ENCODE measurements at places on chromosomes 6 and 20. TPM values are rescaled to one million over a fixed set of nuclear protein-coding genes. Genes with fewer than 3 reads are reported as not detected.

Gene PROKR2
- polyA plus RNA-seq: not detected

Gene CASS4
- polyA plus RNA-seq: 4.9 TPM

Gene PAX1
- 1.8 TPM for polyA plus RNA-seq

Gene DPPA5
- polyA plus RNA-seq: not detected

Gene F13A1
- polyA plus RNA-seq: 55.9 TPM

Gene SLC16A10
- 1.8 TPM for polyA plus RNA-seq

Gene PDE7B
- 8.6 TPM for polyA plus RNA-seq

Gene BIRC7
- polyA plus RNA-seq: 0.61 TPM

Gene SNAI1
- polyA plus RNA-seq: 14.0 TPM

Gene SNAP25
- polyA plus RNA-seq: 5.1 TPM

DNA sequence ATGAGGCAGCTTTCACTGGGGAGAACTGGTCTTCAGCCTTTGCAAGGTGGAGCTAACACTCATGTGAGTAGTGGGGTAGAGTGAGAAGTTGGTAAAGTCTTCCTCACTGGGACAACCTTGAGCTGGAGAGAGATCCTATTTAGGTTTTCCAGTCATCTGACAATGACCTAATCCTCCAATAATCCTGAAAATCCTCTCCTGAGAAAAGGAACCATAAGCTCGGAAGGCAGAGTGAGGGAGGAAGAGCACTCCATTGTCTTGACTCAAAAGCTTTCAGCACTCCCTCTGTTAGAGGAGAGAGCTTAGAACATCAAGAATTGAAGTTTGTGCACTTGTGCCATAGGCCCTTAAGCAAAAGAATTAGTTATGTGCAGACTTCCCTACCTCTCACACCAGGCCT, 77.8 kb downstream of the TRAM2 start:
- peak; percentile 50 for DNase-seq

- DNase-seq: peak; percentile 45
Observed at GRCh38 chr6:156634951-156635371, 142.2 kb upstream of the ARID1B start.

DNA sequence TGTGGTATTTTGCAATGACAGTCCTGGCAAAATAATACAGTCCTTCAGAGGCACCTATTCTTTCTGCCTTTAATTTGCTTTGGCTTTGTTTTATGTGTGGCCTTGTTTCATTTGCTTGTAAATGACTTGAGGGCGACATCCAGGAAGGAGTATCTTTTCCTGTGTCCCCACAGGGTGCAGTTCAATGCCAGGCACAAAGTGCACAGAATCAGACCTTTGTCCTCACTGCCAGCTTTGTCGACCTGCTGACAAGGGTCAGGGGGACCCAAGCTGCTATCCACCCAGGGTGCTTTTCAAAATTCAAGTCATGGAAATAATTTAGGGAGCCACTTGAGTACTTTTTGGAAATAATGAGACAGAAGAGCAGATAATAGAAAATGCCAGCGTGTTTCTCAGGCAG, 37.0 kb upstream of the CDKN1A start:
- DNase-seq: no peak

GRCh38 chr6:85703406-85703805, 60.7 kb upstream of the SYNCRIP start:
- no peak for DNase-seq

- peak; percentile 63 for DNase-seq
Observed at GRCh38 chr6:63764318-63764916, 128.8 kb downstream of the PHF3 start.

GRCh38 chr6:44390158-44390683, 2.7 kb downstream of the CDC5L start:
- no peak for DNase-seq

GRCh38 chr20:10490257-10490656, 55.2 kb downstream of the SLX4IP start:
- DNase-seq: no peak

- no peak for DNase-seq
Observed at GRCh38 chr20:4708856-4709255, 12.9 kb upstream of the PRND start.

- no peak for DNase-seq
Observed at GRCh38 chr6:4136354-4136831, 1.0 kb upstream of the ECI2 start.

GRCh38 chr6:112279031-112279935, 24.9 kb upstream of the LAMA4 start:
- peak; percentile 95 for DNase-seq

DNA sequence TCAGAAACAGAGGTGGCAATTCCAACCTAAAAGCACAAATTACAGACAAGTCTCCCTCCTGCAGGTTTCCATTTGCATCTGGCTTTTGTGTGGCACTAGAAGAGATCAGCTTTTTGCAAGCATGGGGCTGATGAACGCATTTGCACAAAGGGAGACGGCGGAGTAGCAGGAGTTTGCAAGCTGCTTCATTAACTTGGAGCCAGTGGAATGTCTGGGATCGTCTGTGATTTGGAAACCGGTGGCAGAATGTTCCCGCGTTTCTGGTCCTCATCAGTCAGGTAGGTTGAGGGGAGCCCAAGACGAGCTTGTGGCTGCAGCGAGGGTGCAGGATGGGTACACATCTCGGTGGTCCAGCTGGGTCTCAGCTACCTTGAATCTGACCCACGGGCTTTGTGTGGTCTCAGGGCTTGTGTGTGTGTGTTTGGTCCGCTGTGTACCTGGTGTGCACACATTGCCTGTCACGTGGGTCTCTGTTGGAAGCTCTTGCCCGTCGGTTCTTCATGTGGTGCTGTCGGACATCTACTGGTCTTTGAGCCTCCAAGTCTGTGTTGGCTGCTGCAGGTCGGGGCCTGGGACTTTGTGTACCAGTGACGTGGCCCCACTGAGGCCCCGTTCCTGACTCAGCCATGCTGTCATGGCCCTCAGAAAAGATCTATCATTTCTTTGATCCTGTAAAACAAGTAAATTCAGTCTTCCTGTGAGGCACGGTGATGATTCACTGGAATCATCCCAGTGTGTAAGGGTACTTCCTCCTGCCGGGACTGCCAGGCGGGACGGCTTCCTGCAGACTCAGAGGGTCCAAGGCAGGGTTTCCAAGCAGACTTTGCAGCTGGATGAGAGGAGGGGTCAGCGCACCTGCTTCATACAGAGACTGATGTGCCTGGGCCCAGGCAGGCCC, 12.4 kb upstream of the MYT1 start:
- no peak for DNase-seq

DNA sequence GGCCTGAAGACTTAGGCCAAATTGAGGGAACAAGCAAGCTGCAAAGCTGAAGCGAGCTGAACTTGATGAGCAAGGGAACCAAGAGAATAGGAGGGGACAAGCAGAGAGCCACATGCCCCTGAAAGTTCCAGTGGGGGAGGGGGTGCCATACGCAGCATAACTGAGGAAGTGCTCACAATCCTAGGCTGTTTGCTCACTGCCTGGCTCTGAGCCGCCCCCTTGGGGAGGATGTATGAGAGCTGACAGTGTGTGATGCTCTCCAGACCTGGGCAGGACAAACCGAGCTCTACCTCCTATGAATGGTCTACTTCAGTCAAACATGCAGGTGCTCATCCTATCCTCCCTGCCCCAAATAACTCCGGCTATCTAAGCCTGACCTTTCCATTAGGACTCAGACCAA, 52.1 kb downstream of the FAXC start:
- DNase-seq: no peak

DNA sequence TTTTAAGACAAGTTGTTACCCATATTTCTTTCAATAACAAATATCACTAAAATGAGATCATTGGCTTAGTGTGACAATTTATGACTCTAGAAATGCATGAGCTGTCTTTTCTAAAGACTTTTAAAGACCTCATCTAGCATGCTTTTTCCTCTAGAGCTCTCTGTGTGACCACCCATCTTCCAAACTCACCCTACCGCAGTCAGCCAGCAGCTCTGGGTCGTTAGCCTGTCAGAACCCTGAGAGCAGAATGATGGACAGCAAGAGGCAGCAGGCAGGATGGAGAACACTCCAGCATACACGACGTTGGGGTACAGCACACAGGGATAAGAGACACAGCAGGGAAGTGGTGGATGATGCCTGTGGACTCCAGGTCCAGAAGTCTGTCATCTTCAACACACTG, 45.1 kb upstream of the TBX18 start:
- DNase-seq: peak; percentile 56

- DNase-seq: peak; percentile 92
Observed at GRCh38 chr20:35465976-35466375, 10.6 kb downstream of the CEP250 start.

DNA sequence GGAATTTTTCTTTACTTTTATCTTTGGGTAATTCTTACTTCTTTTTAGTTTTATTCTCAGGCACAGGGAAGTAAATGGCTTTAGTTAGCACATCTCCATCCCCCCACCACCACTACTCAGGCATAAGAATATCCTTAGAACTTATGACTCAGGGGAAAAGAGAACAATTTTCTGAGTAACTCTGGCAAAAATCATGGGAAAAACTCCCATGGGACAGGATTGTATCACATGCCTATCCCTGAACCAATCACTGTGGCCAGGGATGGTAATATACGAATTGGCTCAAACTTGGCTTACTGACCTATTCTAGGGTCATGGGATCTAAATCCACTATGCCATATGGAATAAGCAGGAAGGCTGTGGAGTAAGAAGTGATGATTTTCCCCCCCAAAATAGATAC, 339.1 kb downstream of the BTBD3 start:
- DNase-seq: no peak

DNA sequence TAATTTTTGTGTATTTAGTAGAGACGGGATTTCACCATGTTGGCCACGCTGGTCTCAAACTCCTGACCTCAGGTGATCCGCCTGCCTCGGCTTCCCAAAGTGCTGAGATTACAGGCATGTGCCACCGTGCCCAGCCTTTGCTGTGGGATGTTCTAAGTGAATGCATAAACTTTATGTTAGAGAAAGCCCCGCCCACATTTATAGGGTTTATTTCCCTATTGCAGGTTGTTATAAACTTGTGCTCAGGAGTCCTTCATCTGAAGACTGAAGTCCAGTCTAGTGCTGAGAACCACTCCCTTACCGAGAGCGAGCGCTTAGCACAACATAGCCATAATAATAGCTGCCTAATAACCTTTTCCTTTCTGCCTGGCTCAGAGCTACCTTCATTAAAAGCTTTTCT, 75.4 kb upstream of the ZNF217 start:
- DNase-seq: no peak

- no peak for DNase-seq
Observed at GRCh38 chr6:12185081-12185673, 105.0 kb upstream of the EDN1 start.

DNA sequence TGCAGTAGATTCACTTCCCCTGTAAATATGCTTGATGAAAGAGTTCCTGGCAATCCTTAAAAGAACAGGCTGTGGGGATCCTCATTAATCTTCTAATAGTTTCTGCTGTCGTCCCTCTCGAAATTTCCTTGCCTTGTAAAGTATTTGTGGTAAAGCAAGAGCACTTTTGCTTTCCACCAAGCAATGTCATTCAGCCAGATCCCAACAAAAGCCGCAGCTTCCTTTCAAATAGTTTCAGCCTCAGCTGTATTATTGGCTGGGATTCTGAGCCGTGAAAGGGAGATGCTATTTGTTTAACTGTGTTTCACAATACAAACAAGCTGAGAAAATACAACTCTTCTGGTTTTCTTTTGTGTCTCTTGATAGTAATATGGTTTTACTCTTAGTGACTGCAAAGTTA, 48.9 kb upstream of the EPHA7 start:
- peak; percentile 92 for DNase-seq

DNA sequence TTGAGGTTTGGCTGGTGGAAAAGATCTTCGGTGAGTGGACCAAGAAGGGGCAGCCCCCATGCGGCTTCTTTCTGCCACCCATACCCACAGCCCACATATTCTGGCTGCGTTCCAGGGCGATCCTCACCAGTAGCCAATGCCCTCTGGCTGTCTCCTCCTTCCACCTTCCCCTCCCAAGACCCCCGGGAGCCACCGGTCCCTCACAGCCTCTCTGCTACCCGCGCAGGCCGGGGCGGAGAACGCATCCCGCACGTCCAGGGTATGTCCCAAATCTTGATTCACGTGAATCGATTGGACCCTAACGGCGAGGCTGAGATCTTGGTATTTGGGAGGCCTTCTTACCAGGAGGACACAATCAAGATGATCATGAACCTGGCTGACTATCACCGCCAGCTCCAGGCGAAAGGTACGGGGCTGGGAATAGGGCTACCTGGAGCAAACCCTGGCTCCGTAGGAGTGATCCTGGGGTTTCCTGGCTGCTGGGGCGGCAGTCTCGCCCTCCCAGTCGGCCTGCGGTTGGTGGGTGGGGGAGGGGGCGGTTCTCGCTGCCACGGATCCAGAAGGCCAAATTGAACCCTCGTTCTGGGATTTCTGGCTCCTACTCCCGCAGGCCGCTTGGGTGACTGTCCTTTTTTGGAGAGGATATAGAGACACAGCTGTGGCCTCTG, 545 bp downstream of the KHDC3L start:
- DNase-seq: no peak

GRCh38 chr20:1313236-1313964, 15.5 kb downstream of the SDCBP2 start:
- peak; percentile 88 for DNase-seq

DNA sequence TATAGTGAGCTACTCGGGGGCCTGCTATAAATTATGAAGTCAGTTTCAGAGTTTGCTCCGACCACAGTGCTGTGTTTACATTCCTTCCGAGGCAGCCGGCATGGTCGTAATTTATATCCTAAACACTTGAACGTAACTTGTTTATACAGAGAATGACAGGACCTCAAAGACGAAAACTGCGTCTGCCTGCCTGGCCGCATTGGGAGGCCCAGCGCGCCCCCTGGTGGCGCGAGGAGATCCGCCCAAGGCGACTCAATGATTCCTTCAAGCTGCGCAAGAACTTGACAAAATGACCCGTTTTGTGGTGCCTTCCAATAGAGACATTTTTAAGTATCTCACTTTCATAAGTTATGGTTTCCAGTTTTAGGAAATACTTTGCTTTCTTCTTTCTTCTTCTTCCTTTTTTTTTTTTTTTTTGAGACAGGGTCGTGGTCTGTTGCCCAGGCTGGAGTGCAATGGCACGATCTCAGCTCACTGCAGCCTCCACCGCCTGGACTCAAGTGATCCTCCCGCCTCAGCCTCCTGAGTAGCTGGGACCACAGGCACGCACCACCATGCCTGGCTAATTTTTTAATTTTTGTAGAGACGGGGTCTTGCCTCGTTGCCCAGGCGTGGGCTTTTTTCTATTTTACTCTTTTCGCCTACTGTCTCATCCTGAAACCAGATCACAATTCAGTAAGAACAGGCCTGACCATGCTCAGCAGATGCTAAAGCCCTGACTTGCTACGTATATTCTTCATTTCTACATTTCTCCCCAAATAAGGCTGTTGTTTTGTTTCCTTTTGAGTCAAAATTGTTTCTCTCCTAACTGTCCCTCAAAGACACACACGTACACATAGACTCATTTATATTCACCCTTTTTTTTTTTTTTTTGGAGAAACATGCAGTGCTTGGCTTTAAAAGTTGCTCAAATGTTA, 7.8 kb downstream of the FOXF2 start:
- DNase-seq: peak; percentile 75

GRCh38 chr6:73888050-73888449, 192.0 kb downstream of the CD109 start:
- no peak for DNase-seq

GRCh38 chr20:33210371-33210770, 6.8 kb upstream of the BPIFA3 start:
- no peak for DNase-seq

DNA sequence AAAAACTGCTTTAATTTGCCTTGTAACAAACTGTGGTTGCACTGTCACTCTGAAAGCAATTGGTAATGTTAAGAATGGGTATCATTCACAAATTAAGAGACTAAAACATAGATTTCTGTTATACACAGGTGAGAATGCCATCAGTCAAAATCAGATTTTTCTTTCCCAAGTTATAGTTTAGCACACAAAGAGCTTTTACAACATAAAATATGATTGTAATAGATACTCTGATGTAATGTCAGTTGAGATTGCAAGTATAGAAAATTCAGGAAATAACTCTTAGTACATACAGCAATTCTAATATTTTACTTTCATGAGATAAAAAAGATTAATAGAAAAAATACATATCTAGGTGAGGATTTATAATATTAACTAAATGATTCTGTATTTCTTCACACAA, 2.3 kb upstream of the ME1 start:
- DNase-seq: no peak
